Activated naive CD4-positive, alpha-beta T cell (primary cell): ENCODE measurements at places on chromosomes 3 and 15.

GRCh38 chr3:156605686-156606605 is 51.0 kb upstream of the SSR3 start:
- no peak for DNase-seq

DNA sequence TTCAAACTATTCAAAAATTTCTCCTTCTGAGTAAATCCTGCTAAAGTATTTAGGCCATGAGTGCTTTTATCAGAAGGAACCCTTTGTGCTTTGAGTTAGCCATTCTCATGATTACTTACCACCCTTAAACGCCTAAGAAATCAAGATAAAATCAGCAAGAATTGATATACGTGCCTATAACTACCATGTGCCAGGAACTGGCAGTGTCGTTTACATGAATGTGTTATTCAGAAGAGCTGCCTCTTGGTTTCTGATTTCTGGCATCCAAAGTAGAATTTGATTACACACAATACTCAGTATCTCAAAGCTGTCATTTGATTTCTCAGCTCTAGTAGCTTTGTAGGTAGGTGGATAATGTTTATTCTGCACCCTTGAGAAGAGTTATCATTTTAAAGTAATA is 351.3 kb upstream of the CCDC54 start:
- no peak for DNase-seq

- DNase-seq = no peak
These were observed 570 bp downstream of the SACM1L start for GRCh38 chr3:45689787-45690145.

DNA sequence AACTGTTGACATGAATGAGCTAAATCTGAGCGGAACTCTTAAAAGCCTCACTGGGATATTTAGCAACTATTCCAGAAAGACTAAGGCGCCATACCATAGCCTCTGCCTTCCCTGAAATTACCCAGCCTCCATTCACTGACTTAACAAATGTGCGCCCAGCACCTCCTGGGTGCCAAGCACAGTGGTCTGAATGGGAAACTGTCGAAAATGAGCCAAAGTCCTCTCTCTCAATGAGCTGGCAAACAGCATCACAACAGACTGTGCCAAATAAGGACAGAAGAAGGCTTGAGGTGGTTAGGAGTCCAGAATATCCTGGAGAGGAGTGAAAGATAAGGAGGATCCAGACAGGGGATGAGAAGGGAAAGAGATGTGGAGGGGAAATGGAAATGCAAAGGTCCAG is 332.4 kb downstream of the MAGI1 start:
- DNase-seq = no peak

GRCh38 chr3:45890405-45890804 is 4.1 kb downstream of the CCR9 start:
- peak; percentile 14 for DNase-seq

GRCh38 chr3:143433787-143434378 is 314.3 kb downstream of the CHST2 start:
- no peak for DNase-seq

DNA sequence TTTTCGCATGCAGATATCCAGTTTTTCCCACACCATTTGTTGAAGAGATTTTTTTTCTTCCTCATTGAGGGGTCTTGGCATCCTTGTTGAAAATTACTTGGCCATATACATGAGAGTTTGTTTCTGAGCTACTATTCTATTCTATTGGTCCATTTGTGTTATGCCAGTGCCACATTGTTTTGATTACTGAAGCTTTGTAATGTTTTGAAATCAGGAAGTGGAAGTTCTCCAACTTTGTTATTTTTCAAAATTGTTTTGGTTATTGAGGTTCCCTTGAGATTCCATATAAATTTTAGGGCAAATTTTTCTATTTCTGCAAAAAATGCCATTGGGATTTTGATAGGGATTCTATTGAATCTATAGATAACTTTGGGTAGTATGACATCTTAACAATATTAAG is 130.3 kb upstream of the PFN2 start:
- no peak for DNase-seq

DNA sequence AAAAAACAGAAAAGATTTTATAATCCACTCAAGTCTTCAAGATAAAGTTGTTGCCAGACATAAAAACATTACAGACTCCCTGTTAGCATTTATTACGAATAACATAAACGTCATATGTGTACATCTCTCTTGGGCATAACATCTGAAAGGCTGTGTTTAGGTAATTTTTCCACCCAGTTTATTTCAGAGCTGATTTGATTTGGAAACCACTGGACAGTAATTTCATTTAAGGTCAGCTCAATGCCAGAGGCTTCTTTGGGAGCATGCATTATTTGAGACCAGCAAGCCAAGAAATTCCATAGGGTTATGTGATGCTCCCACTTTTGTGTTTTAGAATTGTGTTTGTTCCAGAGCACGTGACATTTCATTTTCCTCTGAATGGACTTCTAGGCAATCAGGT is 196.0 kb downstream of the AKAP13 start:
- no peak for DNase-seq

DNA sequence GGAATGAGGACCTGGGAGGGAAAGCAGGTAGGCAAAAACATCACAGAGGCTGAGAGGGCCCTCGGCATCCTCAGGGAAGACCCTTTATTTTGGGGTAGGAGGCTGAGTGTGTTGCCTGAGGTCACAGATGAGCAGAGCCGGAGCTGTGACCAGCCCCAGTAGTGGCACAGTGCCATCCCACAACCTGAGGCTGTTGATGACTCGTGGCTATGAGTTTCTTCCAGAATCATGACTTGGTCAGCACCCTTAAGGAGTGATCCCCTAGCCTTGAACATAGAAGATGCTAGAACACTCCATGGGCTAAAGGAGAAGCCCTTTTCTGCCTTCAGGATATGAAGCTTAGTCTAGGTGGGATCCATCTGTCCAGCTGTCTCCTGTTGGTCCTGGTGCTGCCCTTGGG is 19.5 kb upstream of the CXCR6 start:
- DNase-seq = no peak

- no peak for DNase-seq
These were observed 5.8 kb downstream of the SQOR start for GRCh38 chr15:45640616-45641015.

DNA sequence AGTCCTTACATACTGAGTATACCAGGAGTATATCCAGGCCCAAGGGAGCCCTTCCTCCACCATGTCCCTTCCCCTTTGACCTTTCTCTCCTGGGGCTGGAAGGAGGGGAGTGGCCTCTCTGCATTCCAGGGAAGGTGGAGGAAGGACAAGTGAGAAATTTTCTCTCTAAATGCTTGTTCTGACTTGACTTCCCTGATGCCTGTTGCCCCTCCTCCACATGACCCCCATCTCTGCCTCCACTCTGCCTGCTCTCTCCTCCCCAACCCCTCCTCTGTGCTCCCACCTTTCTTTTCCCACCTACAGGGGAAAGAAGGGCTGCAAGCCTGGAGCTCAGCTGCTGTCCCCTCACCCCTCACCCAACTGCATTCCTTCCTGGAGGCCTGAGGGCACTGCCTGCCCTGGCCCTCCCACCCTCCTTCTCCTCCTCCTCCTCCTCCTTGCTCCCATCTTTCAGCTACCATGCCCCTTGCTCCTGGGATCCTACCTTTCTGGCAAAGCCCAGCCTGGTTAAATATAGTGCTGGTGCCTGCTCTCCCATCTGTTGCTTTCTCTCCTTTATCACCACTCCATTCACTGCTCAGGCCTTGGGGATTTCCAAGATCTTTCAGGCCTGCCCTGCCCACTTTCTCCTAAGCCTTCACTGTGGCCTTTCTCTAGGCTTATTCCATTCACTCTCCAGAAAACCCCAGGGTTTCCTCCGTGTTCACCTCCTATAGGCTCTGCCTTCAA is 8.5 kb upstream of the DAG1 start:
- no peak for DNase-seq

GRCh38 chr3:142057331-142057725 is 92.0 kb downstream of the TFDP2 start:
- DNase-seq = no peak

- DNase-seq = no peak
These were observed 102.0 kb downstream of the TBC1D2B start for GRCh38 chr15:77975332-77976094.

DNA sequence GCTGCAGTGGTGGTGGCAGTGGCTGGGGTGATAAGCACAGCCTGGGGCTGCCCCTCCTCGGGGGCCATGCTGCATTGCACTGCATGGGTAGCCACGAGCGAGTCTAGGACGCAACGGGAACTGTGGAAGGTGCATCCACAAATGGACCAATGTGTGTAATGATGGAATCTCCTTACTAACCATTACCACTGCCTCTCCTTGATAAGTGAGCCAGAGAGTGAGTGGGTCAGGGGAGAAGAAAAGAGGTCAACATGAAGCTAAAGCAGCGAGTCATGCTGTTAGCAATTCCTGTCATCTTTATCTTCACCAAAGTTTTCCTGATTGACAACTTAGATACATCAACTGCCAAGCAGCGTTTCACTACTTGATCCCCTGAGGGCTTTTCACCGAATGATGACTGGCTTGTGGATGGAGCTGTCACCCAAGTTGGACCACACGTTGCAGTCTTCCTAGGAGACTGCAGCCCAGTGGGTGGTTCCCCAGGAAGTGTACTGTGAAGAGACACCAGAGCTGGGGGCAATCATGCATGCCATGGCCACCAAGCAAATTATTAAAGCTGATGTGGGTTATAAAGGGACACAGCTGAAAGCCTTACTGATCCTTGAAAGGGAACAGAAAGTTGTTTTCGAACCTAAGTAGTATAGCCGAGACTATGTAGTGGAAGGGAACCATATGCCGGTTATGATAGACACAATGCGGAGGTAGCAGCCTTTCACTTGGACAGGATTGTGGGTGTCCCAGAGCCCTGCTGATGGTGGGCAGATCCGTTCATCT is 20.6 kb downstream of the SAMD7 start:
- DNase-seq = no peak

GRCh38 chr3:12579905-12580304 is 23.0 kb downstream of the MKRN2 start:
- DNase-seq = no peak

DNA sequence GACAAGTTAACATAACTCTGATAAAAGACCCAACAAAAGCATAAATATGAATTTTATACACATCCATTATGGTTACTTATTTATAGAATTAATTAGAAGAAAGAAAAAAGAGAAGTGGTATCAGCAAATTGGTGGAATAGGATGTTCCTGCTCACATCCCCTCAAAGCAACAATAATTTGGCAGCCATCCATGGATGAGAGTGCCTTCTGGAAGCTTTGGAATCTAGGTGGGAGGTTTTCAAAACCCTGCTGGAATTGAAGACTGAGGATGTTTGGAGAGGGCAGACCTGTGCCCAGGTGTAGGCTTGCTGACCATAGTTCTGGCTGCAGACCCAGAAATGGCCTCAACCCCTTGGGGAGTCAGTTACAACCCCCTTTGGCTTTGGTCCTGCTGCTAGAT is 91.2 kb downstream of the EDEM1 start:
- no peak for DNase-seq

GRCh38 chr15:53580366-53580765 is 179.1 kb downstream of the WDR72 start:
- DNase-seq = no peak

GRCh38 chr3:60839246-60839645 is 412.0 kb downstream of the FHIT start:
- DNase-seq = no peak

- DNase-seq = no peak
These were observed 129.4 kb downstream of the FBN1 start for GRCh38 chr15:48516121-48516520.

DNA sequence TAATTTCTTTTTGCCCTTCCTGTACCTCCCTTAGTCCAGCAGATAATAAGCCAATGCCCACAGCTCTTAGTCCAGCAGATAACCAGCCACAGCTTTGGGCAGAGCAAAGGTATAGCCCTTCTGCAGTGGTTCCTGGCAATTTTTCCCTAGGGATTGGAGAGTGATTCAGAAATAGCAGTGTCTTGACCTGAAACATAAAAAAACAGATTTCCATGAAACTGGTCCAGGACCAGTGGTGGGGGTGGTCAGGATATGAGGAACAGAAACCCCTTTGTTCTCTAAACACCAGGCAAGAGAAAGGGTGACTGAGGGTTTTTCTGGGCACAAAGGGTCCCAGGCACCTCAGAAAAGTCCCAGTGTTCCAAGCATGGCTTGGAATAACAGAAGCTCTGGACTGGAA is 103.4 kb downstream of the ARRDC4 start:
- DNase-seq = no peak

DNA sequence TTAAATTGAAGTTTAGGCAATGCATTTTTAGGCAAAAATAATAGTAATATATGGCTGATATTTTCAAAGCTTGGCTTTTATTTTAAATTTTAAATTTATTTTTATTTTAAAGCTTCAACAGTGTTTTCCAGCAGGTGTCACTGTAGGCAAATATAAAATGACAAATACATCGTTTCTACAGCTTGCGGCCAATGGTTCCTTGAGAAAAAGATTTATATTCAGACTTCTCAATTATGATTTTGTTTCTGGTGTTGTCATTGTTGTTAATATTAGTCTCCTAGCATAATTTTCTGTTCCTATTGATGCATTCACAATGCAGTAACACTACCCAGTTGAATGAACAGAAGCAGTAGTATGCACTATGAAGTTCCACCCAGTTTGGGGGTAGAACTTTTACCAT is 220.7 kb upstream of the DNAJC19 start:
- no peak for DNase-seq

- no peak for DNase-seq
These were observed 8.6 kb downstream of the GABRR3 start for GRCh38 chr3:98026425-98027084.

DNA sequence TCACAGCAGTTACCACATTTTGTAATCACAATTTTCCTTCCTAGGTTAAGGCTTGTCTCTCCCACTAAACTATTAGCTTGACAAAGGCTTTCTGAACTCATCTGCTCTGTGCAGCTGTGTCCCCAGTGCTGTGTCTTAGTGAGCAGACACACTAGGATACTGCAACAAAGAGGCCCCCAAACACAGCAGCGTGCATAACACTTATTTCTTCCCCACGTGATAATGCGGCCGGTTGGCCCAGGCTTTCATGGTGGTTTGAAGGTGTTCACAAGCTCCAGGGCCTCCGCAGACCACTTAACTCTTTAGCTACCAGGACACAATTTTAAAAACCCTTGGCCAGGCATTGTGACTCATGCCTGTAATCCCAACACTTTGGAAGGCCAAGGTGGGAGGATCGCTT is 2.2 kb upstream of the HDAC11 start:
- no peak for DNase-seq

DNA sequence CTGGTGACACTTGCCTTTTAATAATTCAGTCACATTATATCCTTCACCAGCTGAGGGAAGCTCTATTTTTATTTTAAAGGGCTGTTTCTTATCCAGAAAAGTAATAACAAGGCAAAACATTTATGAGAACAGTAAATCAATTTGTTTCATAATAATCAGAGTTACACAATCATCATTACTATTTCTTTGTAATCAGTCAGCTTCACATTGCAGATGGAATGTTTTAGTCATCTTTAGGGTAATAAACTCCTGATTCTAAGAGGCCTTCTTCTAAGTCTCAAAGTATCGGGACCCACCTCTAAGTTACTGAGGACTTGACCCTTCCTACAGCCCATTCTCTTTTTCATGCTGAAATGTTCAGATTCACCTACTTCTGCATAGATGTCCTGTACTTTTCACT is 298.3 kb upstream of the TGFBR2 start:
- no peak for DNase-seq

DNA sequence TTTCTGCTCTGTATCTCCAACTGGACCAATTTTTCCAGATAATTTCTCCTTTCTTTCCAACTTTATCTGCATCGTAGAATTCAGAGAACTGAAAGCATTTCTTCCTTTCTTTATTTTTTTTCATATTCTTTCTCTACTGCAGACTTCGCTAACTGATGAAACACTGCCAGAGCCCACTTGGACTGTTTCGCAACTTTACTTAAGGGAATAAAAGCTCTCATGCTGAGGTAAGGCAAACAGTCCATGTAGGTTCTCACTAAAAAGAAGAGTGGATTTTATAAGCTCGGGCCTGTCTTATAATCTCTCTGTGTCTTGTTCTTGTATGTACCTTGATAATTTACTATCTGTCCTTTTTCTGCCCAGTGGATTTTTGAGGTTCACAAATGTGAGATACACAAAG is 163.5 kb downstream of the CNTN4 start:
- DNase-seq = no peak
